Kidney (tissue), 22 donors: ENCODE measurements at places on chromosomes 2 and 18. TPM values are rescaled to one million over a fixed set of nuclear protein-coding genes. Genes with fewer than 3 reads are reported as not detected.

The SALL3 gene
- total RNA-seq, result 2.0 TPM

GRCh38 chr2:165700531-165700930, 93.5 kb downstream of the GALNT3 start:
- H3K4me1 ChIP-seq, result peaks cover 2% of the 10 kb centered on the region
- no peak overlapping the region for H3K4me3 ChIP-seq
- no peaks in the 10 kb centered on the region for H3K36me3 ChIP-seq
- no peak for DNase-seq
- H3K27ac ChIP-seq, result no peak overlapping the region

DNA sequence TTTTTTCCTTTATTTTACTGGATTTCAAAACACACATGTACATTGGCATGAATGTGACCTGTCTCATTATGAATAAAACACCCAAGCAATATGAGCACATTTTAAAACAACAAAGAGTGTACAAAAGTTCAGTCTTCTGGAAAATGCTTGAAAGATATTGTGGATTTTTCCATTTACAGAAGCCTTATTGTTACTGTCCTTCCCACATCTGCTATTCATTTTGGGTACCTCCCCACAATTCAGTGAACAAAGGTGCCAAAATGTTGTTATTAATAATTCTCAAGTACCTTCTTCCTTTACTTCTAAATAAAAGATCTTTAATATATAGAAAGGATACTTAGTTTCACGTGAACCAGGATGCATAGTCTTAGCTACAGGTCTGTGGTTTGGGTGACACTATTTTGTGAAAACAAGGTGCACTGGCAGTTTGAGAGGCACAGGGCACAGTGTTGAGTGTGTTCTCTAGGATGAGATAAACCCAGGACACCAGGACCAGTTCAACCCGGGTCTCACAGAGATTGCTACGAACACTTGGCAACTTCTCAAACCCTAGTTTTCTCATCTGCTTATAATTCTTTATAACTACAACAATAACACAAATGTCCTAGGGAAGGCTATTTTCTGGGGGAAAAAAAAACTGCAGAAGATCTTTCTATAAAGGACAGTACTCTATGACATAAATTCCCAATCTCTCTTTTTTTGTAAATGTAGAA, 84.5 kb upstream of the GALNT5 start:
- no peak overlapping the region for H3K4me3 ChIP-seq
- DNase-seq, result no peak
- H3K27me3 ChIP-seq, result no peaks in the 10 kb centered on the region
- no peak overlapping the region for H3K27ac ChIP-seq
- no peaks in the 10 kb centered on the region for H3K36me3 ChIP-seq

GRCh38 chr2:131016826-131017741, 76.2 kb downstream of the FAM168B start:
- H3K4me3 ChIP-seq, result no peak overlapping the region
- DNase-seq, result no peak
- no peaks in the 10 kb centered on the region for H3K4me1 ChIP-seq
- no peak overlapping the region for H3K27ac ChIP-seq

DNA sequence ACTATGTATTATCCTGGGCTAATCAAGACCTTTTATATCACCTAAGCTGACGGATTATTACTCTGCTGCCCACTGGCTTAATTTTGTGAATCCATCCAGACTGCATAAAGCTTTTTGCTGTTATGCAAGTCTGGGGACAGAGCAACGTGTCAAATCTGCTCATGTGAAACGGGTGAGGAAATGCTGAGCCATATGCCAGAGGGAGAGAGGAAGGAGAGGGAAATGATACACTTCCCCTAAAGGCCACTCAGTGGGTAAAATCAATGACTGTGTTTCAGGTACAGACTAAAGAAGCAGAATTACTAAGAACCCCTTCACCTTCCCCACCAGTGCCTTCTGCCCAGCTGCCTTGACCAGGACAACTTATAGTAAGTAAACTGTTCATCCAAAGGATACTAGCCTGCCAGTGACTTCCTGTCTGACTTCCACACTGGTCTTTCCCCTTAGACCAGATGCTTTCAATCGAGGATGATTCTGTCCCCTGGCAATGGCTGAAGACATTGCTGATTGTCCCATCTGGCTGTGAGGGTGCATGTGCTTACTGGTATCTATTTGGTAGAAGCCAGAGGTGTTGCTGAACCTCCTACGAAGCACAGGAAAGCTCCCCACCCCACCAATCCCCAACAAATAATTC, 43.0 kb downstream of the STAT1 start:
- H3K27ac ChIP-seq, result no peak overlapping the region
- no peak overlapping the region for H3K4me3 ChIP-seq
- no peaks in the 10 kb centered on the region for H3K27me3 ChIP-seq
- DNase-seq, result no peak

DNA sequence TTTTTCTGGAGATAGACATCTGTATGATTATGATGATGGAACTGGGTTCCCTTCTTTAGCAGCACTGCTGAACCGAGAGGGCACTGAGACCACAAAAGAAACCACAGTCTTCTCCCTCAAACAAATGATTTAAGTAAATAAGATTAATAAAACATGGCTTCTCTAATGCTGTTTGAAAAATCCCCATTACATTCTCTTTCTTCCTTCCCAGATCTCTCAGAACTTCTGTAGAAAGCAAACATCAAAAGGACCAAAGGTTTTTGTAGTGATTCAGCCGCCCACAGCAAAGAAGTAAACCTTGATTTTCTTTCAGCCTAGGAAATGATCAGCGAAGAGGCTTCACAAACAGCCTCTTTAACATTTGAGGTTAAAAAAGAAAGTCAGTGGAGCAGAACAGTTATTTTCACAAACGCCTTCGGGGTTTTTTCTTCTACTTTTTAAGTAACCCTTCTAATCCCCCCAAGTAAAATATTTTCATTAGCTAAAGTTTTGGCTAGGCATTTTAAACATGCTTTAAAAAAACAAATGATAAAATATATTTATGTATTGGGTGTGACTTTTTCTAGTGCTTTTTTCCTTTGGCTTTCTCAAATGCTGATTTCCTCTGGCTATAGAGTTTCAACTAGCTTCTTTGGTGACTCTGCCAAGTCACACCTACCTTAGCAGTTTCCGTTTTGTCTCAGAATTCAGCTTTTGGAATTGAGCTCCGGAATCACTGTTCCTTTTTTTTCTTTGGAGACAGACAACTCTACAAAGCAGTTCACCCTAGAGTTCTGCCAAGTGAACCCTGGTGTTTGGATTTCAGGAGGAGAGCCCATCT, 89.6 kb downstream of the UPP2 start:
- no peaks in the 10 kb centered on the region for H3K36me3 ChIP-seq
- H3K27ac ChIP-seq, result peak overlapping the region; percentile 51
- H3K4me1 ChIP-seq, result peaks cover 8% of the 10 kb centered on the region
- H3K27me3 ChIP-seq, result no peaks in the 10 kb centered on the region
- DNase-seq, result peak; percentile 74
- H3K4me3 ChIP-seq, result no peak overlapping the region

The SERPINB10 gene
- total RNA-seq, result not detected

DNA sequence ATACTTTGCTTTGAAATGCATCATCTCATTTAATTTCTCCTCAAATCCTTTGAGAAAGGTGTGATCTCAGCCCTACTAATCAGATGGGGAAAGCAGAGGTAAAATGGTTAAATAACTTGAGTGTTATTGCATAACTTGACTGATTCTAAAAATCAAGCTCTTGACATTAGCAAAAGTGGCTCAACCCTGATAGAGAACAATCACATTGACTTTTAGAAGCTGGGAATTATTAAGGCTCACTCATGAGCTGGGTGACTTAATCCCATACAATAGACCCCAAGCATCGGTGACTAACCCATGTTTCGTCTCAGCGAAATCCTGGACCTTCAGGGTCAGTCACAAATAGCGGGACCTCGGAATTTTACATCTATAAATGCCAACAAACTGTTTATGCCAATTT, 378.9 kb downstream of the NBAS start:
- H3K36me3 ChIP-seq, result peaks cover 5% of the 10 kb centered on the region
- no peak for DNase-seq
- H3K4me3 ChIP-seq, result no peak overlapping the region
- no peak overlapping the region for H3K27ac ChIP-seq
- H3K4me1 ChIP-seq, result no peaks in the 10 kb centered on the region

- no peaks in the 10 kb centered on the region for H3K27me3 ChIP-seq
- no peak for DNase-seq
- H3K4me1 ChIP-seq, result no peaks in the 10 kb centered on the region
Measured at GRCh38 chr2:151576080-151576479, 158.2 kb downstream of the NEB start.

DNA sequence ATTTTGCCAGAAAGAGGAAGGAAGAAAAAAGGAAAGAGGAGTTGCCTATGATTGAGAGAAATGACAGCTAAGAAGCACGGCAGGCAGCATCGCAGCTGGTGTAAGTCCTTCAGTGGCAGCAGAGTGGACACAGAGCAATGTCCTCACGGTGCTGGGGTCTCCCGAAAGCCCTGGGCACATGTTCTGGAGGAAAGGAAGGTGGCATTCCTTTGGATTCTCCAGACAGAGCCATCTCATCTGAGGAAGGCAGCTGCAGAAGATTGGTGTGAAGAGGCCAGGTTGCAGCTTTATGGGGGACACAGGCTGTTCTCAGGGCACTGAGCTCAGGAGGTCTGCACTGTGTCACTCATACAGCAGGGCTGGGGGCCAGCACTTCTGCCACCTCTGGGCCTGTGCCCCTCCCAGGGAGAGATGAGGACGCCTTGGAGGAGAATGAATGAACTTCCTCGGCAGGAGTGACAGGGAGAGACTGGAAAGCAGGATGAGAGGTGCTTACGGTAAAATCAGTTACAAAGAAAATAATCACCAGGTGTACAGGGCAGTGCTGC, 252.0 kb upstream of the MYT1L start:
- H3K4me3 ChIP-seq, result no peak overlapping the region
- no peak overlapping the region for H3K27ac ChIP-seq
- DNase-seq, result no peak
- no peaks in the 10 kb centered on the region for H3K27me3 ChIP-seq
- H3K36me3 ChIP-seq, result no peaks in the 10 kb centered on the region
- no peaks in the 10 kb centered on the region for H3K4me1 ChIP-seq

The C2orf92 gene
- total RNA-seq, result 7.3 TPM

GRCh38 chr18:42654556-42654955, 460.9 kb downstream of the RIT2 start:
- H3K4me3 ChIP-seq, result no peak overlapping the region
- H3K27me3 ChIP-seq, result no peaks in the 10 kb centered on the region
- H3K27ac ChIP-seq, result no peak overlapping the region
- H3K4me1 ChIP-seq, result no peaks in the 10 kb centered on the region
- DNase-seq, result no peak

The NFU1 gene
- 40.2 TPM for total RNA-seq

DNA sequence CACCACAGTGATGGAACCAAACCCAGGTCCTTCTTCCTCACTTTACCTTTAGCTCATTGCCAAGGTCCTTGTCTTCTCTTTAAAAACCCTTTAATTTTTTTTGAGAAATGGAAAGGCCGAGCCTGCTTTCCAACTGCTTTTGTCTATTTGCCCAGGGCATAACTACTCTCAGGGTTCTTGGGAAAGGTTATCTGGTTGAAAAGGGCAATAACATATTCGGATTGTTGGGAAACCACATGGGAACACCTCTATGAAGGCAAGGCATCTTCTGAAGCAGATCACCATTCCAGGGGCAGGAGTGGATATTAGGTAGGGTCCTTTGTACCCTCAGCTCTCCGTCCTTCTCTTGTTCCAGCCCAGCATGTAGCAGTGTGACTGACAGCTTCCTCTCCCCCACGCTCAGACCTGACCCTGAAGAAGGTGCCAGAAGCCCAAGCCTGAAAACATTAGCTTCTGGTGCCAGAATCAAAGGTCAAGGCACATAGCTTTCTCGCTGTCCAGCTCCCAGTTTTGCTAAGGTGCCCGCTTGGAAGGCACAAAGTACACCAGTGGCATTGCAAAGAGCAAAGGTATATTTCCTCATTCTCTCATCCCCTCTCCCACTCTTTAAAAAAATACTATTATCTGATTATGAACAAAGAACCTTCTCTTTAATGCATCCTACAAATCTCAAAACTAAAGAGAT, 123.2 kb upstream of the LINC00305 start:
- H3K4me3 ChIP-seq, result no peak overlapping the region

- H3K4me1 ChIP-seq, result no peaks in the 10 kb centered on the region
- H3K27me3 ChIP-seq, result no peaks in the 10 kb centered on the region
- no peak for DNase-seq
- no peak overlapping the region for H3K27ac ChIP-seq
- H3K4me3 ChIP-seq, result no peak overlapping the region
Measured at GRCh38 chr2:238097988-238098871, 1.9 kb upstream of the ESPNL start.

GRCh38 chr2:234788841-234789240, 163.0 kb upstream of the SH3BP4 start:
- H3K27me3 ChIP-seq, result no peaks in the 10 kb centered on the region
- H3K4me3 ChIP-seq, result no peak overlapping the region
- H3K27ac ChIP-seq, result no peak overlapping the region
- no peaks in the 10 kb centered on the region for H3K4me1 ChIP-seq

DNA sequence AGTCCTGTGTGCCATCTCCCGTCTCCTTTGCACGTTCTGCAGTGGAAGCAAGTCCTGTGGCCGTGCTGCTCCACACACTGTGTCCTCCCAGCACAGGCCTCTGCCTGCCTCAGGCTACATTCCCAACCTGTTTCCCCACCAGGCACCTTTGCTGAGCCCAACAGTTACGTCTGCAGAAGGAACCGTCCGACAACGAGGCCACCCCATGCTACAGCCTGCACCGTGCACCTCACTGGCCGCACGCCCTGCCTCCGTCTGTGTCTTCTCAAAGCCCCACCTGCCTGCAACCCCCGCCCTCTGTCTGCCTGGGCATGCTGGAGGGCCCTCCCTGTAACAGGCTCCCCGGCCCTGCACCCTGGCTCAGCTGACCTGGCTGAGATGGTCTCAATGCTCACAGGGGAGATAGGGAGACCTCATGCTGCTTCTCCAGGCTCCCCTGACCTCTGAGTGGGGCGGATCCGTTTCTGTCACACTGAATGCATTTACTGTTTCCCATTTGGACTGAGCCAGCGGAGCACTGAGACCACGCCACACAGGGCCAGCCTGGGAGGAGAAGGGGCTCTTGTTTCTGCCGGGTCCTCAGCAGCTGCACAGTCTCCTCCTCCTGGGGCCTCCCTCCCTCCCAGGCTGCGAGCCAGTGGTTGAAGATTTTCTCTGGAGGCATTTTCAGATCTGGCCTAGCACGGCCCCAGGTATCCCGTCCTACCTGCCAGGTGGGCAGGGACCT, 109.1 kb upstream of the OTOS start:
- H3K36me3 ChIP-seq, result no peaks in the 10 kb centered on the region
- H3K27ac ChIP-seq, result no peak overlapping the region
- H3K4me1 ChIP-seq, result peaks cover 9% of the 10 kb centered on the region
- H3K4me3 ChIP-seq, result no peak overlapping the region
- peaks cover 2% of the 10 kb centered on the region for H3K27me3 ChIP-seq

The SMARCAL1 gene
- total RNA-seq, result 17.3 TPM

- peaks cover 20% of the 10 kb centered on the region for H3K36me3 ChIP-seq
- peak overlapping the region; percentile 62 for H3K27ac ChIP-seq
- H3K4me1 ChIP-seq, result no peaks in the 10 kb centered on the region
- DNase-seq, result no peak
Measured at GRCh38 chr2:218229239-218229638, 12.2 kb downstream of the ARPC2 start.

The SKOR2 gene
- not detected for total RNA-seq

- H3K36me3 ChIP-seq, result no peaks in the 10 kb centered on the region
- no peaks in the 10 kb centered on the region for H3K27me3 ChIP-seq
- no peak for DNase-seq
- no peaks in the 10 kb centered on the region for H3K4me1 ChIP-seq
- no peak overlapping the region for H3K4me3 ChIP-seq
Measured at GRCh38 chr18:60980422-60981005, 352.7 kb upstream of the CDH20 start.

The ARPC2 gene
- 252 TPM for total RNA-seq
